ENCODE measurements at places on chromosomes 5 and 9.
A peak's percentile ranks its signal among the peaks of the same experiment; 100 is the strongest.

- DNase-seq: peak; percentile 2
Observed at GRCh38 chr5:83877911-83878706, 157.5 kb upstream of the HAPLN1 start.

DNA sequence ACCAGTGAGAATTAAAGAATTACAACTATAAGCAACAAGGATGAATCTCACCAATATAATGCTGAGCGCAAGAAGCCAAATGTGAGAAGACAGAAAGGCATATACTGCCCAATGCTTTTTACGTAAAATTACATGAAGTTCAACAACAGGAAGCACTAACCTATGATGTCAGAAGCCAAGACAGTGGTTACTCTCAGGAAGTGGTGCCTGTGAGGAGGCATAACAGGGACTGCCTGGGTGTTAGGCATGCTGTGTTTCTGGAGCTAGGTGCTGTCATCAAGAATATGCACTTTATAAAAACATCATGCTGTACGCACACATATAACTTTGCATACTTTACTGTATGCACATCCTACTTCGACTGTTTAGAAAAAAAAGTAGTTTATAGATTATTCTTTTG lies 30.1 kb downstream of the FRMD3 start:
- DNase-seq: no peak

DNA sequence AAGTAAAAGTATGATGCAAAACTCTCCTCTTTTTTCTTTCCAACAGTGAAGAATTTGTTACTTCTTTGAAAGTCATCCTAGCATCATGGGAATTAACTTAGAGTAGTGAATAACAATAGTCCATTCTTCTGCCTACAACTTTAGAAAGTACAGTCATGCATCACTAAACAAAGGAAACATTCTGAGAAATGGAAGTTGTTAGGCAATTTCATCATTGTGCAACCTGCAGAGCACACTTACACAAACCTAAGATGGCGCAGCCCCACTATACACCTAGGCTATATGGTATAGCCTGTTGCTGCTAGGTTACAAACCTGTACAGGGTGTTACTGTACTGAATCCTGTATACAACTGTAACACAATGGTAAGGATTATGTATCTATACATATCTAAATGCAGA lies 1209.3 kb upstream of the C9orf72 start:
- no peak for DNase-seq

DNA sequence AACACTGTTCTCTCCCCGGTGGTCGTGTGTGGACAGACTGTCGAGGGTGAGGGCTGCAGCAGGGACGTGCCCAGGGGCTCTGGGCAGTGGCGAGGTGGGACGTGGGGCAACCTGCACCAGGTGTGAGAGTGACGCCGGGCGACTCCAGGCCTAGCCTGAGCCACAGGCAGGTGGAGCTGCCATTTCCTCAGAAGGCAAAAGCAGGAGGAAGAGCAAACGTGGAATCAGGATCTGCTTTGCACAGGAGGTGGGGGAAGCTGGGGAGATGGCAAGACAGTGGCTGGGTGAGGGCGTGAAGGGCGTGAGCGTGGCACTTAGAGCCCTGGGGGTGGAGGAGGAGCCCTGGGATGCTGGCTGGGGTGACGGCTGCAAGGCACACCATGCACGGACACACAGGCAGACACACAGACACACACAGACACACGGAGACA lies 39.6 kb upstream of the NSMF start:
- no peak for DNase-seq

GRCh38 chr5:178069909-178070308 lies 43.4 kb upstream of the N4BP3 start:
- no peak for DNase-seq

DNA sequence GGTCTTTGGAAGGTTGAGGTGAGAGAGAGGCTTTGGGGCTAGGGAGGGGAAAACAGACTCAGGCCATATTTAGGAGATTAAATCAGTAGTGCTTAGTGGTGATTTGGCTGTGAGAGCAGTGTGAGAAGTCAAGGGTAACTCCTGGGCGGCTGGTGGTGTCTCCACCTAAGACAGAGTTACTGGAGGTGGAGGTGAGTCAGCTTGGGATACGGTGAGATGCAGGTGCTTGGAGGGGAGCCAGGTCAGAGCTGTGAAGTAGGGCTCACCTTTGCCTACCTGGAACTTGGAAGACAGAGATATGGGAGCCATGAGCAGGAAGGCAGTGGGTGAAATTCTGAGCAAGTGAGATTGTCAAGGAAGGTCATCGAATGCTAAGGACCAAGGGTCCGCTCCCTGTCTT lies 24.5 kb downstream of the RGS3 start:
- DNase-seq: no peak

GRCh38 chr5:120464627-120465435 lies 731 bp downstream of the PRR16 start:
- peak; percentile 14 for DNase-seq

DNA sequence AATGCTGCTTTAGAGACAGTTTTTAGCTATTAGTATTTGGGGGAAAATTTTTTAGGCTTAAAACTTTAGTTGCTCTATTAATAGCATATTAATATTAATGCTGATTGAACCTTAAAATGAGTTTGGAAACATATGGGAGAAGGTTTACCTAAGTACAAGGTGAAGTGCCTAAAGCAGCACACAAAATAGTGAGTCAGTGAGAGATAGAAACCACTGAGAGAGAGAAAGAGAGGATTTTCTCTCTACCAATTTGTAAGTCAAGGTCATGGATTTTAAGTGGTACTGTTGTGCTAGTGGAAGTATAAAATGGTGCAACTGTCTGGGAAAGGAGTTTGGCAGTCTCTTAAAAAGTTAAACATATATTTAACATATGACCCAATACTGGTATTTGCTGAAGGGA lies 64.9 kb downstream of the MARCHF3 start:
- DNase-seq: no peak

GRCh38 chr9:113360242-113360842 lies 11.0 kb downstream of the BSPRY start:
- no peak for DNase-seq

- peak; percentile 76 for DNase-seq
Observed at GRCh38 chr5:149959406-149960236, 937 bp upstream of the SLC26A2 start.

DNA sequence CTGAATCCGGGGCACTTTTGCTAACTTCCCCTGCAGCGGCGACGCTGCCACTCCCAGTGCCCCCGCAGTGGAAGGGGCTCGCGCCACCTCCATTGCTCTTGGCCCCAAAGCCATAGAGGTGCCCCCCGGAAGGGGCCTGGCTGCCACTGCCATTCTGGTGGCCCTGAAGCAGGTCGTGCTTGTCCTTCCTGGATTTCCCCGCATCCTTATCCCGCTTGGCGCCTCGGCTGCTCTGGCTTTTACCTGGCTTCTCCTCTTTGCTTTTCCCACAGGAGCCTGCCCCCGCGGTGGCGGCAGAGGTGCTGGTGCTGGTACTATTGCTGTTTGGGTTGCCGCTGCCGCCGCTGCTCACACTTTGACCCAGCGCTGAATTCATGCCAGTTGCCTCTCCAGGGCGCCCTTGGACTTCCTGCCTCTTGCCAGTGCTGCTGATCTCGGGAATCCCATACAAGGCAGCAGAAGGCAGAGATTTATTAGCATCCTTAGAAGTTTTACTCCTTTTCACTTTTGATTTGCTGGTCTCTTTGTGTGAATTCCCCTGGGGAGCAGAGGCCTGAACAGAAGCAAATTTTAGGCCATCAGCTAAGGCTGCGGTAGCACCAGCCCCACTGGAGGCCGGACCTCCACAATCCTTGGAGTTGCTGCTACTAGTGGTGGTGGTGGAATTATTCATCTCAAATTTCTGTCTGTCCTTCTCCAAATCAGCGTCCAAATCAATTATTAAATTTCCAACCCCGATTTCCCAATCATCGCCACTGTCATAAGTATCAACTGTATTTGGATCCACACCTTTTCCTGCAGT lies 2.1 kb downstream of the ZNF608 start:
- no peak for DNase-seq

GRCh38 chr5:60077292-60077691 lies 183.8 kb upstream of the PDE4D start:
- DNase-seq: no peak

GRCh38 chr9:5468850-5469249 lies 18.5 kb downstream of the CD274 start:
- DNase-seq: no peak

DNA sequence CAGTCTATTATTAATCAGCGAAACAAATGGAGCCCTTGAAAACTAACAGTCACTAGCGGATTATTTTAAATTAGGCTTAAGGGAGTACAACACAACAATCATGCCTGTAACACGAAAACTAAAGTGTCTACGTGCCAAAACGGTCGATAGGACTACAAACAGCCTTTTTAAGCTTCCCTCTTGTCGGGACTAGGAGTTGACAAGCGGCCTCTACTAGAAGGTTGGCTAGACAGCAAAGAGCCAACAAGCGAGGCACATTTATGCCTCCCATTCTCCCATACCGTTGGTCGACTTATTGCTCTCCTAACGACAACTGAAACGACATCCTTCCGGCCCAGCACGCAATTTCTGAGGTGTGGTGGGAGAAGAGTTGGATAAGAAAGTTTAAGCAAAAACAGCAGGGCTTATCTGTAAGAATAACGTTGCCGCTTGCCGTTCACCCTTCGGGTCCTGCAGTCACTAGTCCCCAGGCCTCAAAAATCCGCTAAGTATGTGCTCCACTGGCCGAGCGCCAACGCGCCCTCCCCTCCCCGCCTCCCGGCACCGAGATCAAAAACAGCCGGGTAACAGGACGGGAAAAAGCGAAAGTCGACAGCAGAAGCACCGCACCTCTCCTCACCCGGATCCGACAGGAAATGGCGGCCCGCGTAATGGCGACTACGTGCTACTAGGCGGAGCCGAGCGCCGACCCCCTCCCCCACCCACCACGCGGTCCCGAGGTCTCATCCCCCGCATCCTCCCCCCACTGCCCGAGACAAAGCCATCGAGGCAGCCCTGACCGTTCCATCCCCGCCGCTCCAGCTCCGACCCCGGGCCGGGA lies 813 bp downstream of the HNRNPK start:
- DNase-seq: peak; percentile 85

DNA sequence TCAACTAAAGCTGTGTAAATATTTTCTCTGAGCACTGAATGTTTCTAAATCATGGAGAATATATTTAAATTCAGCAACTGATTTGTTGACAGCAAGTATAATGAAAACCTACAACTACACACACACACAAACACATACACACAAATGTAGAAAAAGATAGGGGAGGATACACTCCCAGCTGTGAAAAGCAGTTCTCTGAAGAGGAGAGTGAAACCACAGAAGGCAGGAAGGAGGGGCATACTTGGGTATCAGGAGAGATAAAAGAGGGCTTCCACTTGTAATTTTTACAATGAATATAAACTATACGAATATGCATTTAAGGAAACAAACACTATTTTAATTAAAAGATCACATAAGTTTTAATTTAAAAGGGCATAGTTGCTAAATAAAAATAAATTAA lies 227.8 kb upstream of the SLC24A2 start:
- DNase-seq: no peak

GRCh38 chr5:80990971-80991370 lies 30.8 kb downstream of the RASGRF2 start:
- DNase-seq: no peak

- DNase-seq: no peak
Observed at GRCh38 chr5:145484158-145484557, 351.0 kb downstream of the PRELID2 start.

DNA sequence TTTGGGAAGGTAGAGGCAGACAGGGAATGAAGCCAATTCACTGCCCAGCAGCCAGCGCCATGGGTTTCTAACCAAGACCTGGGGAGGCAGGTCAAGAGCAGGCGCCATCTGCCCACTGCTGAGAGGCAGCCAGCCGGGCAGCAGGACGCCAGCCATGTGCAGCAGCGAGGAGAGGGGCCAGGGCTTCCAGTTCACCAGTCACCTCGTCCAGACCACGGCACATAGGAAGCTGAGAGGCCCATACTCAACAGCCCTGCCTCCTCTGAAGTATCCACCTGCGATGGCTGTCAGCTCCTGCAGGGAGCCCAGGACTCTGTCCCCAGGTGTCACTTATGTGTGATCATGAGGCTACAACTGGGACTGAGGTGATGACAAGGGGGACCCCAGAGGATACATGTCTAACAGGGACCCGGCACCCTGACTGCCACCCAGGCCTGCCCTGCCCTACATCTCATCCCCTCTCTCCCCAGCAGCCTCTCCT lies 30.1 kb downstream of the IPPK start:
- no peak for DNase-seq

GRCh38 chr9:121750259-121750714 lies 98.9 kb downstream of the DAB2IP start:
- DNase-seq: no peak

GRCh38 chr5:98940581-98940980 lies 11.8 kb upstream of the CHD1 start:
- DNase-seq: peak; percentile 21

- DNase-seq: no peak
Observed at GRCh38 chr5:95725937-95726810, 5.0 kb upstream of the RHOBTB3 start.

- DNase-seq: no peak
Observed at GRCh38 chr5:162565-163337, 28.5 kb upstream of the LRRC14B start.

DNA sequence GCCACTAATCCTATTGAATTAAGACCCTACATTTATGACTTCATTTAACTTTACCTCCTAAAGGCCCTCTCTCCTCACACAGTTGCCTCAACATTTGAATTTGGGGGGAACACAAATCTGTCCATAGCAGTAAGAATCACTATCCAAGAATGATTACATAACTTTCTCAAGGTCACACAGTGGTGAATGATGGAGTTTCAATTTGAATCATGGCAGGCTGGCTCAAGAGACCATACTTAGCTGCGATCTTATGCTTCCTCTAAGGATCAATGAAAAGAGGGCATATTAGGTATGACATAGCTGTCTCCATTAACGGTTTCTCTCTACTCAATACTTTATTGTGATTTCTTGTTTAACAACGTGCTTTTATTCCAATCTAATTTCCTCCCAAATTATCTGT lies 44.1 kb upstream of the PDE4D start:
- DNase-seq: no peak

GRCh38 chr9:114179516-114179915 lies 24.2 kb downstream of the COL27A1 start:
- DNase-seq: no peak

- no peak for DNase-seq
Observed at GRCh38 chr5:173613433-173614159, 2.9 kb downstream of the BOD1 start.

DNA sequence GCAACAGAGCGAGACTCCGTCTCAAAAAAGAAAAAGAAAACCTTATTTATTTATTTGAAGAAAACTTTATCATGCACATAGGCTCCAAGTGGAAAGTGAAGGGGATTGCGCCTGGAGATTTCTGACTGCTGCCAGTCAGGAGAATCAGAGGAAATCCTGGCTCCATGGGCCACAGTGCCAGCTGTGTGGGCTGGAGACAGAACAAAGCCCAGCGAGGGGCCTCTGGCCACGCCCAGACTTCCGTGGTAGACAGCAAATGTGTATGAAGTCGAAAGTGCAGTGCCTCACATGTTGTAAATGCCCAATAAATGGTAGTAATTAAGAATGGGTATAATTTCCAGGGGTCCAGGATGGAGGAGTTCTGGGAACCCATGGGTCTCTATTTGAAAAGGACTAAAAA lies 75.8 kb upstream of the WWC1 start:
- DNase-seq: peak; percentile 6
